ENCODE measurements at places on chromosomes 3 and 15. TPM values are rescaled to one million over a fixed set of nuclear protein-coding genes. Genes with fewer than 3 reads are reported as not detected.
A peak's percentile ranks its signal among the peaks of the same experiment; 100 is the strongest.

Gene COL8A1
- polyA plus RNA-seq, result 7.9 TPM

Gene CCR8
- not detected for polyA plus RNA-seq

Gene NBEAL2
- polyA plus RNA-seq, result 67.5 TPM

Gene SUSD5
- polyA plus RNA-seq, result 4.0 TPM

Gene PRSS50
- polyA plus RNA-seq, result 4.8 TPM

Gene ANKDD1A
- 8.5 TPM for polyA plus RNA-seq

Gene MAN2A2
- 43.5 TPM for polyA plus RNA-seq

Gene TICRR
- polyA plus RNA-seq, result 10.6 TPM

Gene SLC51A
- 10.8 TPM for polyA plus RNA-seq

Gene SNTN
- not detected for polyA plus RNA-seq

Gene SEMA5B
- polyA plus RNA-seq, result 25.3 TPM

Gene LSAMP
- polyA plus RNA-seq, result 11.2 TPM

- DNase-seq, result no peak
Measured at GRCh38 chr15:68295014-68295805, 17.7 kb downstream of the FEM1B start.

- no peak for DNase-seq
Measured at GRCh38 chr3:195169011-195169649, 101.8 kb downstream of the XXYLT1 start.

- DNase-seq, result no peak
Measured at GRCh38 chr3:72176537-72177041, 391.6 kb upstream of the PROK2 start.

GRCh38 chr15:33535135-33535534, 224.4 kb downstream of the RYR3 start:
- DNase-seq, result no peak

DNA sequence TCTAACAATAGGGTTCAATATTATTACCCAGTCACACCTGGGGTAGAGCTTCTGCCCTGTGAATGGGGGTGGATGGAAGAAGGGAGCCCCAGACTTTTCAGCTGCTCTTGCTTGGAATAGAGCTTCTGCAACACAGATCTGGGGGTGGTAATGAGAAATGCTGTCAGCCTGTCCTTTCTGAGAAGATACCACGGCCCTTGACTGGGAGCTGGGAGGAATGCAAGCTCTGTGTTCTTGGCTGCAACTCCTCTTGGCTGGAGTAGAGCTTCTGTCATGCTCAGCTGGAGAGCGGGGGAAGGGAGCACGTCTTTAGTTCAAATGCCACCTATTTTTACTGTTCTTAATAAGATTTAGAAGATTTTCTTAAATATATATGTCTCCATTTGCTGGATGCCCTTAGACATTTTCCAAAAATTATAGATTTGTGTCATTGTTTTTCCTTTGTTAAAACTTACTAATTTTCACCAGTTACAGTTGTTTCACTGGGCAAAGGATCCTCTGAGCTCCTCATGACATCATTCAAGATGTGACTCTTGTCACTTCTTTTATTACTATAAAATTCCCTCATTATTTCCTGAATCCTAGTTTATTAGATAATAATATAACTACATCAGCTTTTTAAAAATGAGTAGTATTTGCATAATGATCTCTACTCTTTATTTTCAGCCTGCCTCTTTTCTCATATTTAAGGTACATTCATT, 180.0 kb upstream of the TGFBR2 start:
- DNase-seq, result no peak

- DNase-seq, result no peak
Measured at GRCh38 chr3:50336452-50337174, 4.0 kb downstream of the RASSF1 start.

GRCh38 chr15:63815211-63815610, 18.5 kb downstream of the HERC1 start:
- no peak for DNase-seq

DNA sequence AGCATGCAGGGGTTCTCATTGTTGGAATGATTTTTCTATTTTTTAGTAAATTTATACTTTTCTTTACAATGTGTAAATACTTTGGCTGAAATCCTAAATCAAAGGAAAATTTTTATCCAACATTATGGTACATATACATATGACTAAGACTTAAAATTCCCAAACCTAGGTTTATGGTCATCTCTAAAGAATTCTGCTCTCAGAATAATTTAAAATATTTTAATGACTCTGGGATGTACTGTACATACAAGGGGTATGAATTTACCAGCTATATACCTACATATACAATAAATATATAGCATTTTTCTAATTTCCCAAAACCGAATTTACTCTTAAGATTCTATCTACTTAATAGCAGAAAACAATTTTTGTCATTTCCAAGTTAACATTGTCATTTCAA, 137.9 kb upstream of the POU1F1 start:
- no peak for DNase-seq

- DNase-seq, result no peak
Measured at GRCh38 chr3:105399611-105400010, 32.9 kb downstream of the ALCAM start.

DNA sequence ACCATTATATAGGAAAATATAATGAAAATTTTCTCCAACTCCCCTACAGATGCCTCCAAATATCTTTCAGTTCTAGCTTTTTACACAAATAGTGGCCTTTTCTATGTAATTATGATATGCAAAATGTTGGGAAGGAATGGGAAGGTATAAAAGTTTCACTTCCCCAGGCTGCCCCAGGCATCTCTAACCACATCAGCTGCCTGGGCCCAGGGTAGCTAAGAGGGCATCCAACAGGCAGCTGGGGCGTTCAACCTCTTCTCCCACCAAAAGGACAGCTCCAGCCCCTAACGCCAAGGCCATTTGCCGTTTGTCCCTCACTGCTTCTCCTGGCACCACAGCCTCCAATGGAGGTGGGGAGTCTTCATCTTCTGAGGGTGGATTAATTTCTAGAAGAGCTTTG, 188.1 kb upstream of the TSC22D2 start:
- DNase-seq, result no peak

DNA sequence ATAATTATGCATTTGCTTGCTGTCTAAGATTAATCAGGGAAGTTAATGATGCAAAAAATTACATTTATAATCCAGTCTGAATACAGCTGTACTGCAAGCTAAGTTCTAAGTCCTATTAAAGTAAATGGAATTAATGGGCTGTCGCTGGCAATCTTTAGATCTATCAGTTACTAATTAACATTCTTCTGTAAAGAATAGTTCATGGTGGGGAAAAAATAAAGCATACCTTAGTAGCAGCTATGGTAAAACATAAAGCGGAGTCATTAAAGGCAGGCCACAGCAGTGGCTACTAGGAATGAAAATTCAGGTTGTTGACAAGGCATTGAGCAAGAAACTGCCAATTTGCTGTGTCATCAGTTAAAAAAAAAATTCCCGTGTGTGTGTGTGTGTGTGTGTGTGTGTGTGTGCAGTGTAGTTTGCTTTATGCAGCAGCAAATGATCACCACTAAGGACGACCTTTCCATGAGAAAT, 129.8 kb downstream of the ZNF385D start:
- peak; percentile 67 for DNase-seq

- no peak for DNase-seq
Measured at GRCh38 chr15:74626752-74627692, 11.4 kb downstream of the CLK3 start.

Data from renal cortex interstitium (tissue), 15 donors.